A375 (cell line): ENCODE measurements at places on chromosomes 16 and 17. TPM values are rescaled to one million over a fixed set of nuclear protein-coding genes. Genes with fewer than 3 reads are reported as not detected.

ATXN1L gene
- total RNA-seq: 12.2 and 14.0 TPM in 2 replicates

G6PC1 gene
- total RNA-seq: not detected in 2 replicates

PRSS27 gene
- total RNA-seq: 0.64 and 1.5 TPM in 2 replicates

KRT39 gene
- not detected in 2 replicates for total RNA-seq
